ENCODE measurements at places on chromosomes 3 and 15.

DNA sequence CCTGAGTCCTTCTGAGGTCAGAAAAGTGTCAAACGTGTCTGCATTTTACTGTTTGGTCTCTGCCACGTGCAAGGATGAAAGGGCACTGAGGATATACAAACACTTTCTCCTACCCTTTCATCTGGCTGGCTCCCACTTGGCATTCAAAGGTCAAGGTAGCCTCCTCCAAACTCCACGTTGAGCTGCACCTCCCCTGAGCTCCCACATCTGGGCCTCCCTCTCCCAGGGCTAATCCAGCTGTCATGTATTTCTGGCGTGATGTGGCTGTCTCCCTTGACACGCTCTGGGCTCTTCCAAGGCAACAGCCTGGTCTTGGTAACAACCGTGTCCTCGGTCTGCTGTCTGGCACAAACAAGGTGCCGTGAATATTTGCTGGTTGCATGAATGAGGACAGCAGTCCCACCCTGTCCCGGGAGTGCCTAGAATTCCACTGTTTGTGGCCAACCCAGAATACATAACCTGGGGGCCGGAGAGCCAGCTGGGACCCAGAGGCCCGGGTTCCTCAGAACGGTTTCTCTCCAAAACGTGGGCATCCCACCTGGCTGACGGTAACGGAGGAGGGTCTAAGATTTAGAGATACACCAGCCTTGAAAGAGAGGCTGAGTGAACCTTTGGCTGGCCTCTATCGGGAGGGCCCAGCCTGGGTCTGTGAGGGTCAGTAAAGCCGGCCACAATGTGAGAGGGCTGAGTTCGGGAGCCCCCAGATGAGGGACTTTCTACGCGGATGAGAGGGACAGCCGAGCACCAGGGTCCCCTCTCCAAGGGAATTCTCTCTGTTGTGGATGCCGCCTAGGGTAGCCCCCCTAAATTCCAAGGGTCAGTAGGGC is 767 bp downstream of the GLT8D1 start:
- peak; percentile 15 for DNase-seq

- DNase-seq: no peak
Observed at GRCh38 chr3:149443545-149443912, 31.0 kb upstream of the TM4SF4 start.

GRCh38 chr3:48584836-48585235 is 10.3 kb downstream of the COL7A1 start:
- DNase-seq: no peak

GRCh38 chr3:122893754-122894668 is 99.1 kb downstream of the SLC49A4 start:
- DNase-seq: no peak

DNA sequence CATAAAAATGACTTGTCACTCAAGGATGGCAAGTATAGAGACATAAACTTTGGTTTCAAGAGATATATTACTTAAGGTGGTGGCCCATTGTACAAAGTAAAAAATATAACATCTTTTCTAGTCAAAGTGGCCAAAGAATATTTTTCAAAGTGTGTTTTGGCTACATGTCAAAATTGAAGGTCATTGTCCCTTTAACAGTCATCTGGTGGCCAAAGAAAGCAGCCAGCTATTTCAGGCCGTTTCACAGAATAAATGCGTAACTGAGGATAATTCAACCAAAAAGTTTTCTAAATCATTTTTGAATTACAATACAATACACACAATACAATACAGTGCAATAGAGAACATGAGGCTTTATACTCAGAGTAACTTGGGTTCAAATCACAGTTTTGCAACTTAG is 4.2 kb upstream of the CDIN1 start:
- DNase-seq: no peak

- DNase-seq: no peak
Observed at GRCh38 chr3:124962403-124962940, 27.9 kb upstream of the MUC13 start.

GRCh38 chr3:86175593-86176444 is 815.1 kb downstream of the VGLL3 start:
- DNase-seq: no peak

DNA sequence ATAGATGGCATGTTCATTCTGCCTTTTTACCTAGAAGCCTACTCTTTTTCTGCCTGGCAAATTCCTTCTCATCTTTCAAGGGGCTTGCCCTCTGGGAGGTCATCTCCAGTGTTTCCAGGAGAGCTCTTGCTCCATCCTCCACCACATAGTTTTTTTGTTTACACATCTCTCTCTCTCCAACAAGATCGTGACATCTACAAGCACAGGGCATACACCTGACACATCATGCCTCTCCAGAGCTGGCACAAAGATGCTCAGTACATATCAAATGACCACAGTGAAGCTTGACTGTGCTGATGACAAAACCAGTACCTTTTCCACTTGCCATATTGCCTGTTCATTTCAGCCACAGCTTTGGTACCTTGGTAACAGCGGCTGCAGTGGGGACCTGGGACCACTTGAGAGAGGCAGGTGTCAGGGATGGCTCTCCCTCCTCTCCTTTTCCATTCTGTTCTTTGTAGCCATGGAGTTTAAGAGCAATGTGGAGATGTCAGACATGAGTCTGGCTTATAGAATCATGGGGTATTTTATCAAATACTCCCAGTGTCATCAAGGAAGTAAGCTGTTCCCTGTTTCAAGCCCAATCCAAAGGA is 15.4 kb downstream of the ALPK3 start:
- DNase-seq: no peak

DNA sequence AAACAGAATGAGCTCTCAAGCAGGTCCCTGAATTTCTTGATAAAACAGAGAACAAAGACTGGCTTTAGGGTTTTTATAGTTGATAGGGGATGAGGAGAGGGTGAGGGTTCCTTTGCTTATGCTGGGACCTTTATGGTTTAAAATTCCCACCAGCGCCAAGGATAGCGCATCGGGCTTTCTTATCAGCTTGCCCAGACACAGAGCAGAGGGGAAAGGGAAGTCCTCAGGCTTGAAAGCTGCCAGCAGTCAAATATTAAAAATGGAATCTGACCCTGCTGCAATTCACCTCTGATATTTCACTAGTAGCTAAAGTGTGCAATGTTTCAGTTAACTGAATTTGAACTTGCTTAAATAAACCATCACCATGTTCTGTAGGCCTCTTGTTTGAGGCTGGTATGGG is 55.0 kb upstream of the EPHA3 start:
- no peak for DNase-seq

- no peak for DNase-seq
Observed at GRCh38 chr3:172154768-172155664, 115.6 kb downstream of the FNDC3B start.

DNA sequence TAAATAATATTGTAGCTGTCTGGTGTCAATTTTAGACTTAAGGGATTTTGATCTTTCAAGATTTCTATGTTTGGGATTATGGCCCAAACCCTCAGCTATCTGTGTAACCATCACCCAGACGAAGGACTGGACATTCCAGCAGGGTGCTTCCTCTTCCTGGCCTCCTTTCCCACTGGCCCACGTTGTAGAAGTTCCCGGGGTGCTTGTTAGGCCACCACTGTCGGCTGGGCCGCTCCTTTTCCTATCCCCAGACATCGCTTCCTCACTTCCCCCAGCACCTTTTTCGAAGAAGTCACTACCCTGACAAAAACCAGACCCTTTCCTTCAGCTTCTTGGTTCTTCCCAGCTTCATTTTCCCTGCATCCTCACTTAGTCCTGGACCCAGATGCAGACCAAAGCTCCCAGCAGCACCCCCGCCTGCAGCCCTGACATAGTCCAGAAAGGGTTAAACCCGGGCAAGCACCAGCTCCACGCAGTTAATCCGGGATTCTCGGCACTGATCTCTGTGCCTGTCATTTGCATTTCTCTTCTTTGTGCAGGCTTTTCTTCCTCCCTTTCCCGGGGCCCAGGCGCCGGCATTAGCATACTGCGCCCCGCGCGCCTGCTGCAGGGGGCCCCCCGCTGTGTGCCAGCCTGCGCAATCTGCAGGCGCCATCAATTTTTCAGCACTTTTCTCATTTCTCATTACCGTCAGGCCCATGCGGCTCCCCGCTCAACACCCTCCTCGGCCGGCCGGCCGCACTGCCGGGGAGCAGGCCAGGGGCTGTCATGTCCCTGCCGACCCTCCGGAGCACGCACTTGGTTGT is 90.6 kb downstream of the ZNF621 start:
- DNase-seq: no peak

- no peak for DNase-seq
Observed at GRCh38 chr15:39391230-39391629, 189.6 kb upstream of the THBS1 start.

- DNase-seq: no peak
Observed at GRCh38 chr3:16917256-16917935, 32.6 kb downstream of the PLCL2 start.

- no peak for DNase-seq
Observed at GRCh38 chr3:160540551-160540950, 24.8 kb downstream of the KPNA4 start.

- no peak for DNase-seq
Observed at GRCh38 chr15:59150185-59150584, 45.2 kb downstream of the CCNB2 start.

DNA sequence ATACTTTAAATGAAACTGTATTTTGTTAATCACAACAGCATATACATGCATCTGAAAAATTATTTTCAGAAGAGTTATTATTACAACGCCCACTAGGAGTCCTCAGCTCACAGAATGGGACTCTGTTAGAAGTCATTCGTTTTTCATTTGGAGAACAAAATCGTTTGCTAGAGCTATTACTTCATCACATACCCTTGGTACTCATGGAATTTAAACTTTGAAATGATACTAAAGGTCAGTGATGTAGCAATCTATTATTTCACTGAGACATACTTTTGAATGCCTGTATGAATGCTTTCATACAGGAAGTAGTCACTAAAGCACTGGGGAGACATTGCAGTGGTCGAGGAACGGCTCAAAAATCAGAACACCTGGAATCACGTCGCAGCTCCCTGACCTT is 198.1 kb downstream of the MBNL1 start:
- DNase-seq: no peak

GRCh38 chr3:138935863-138936740 is 10.8 kb downstream of the FOXL2 start:
- peak; percentile 78 for DNase-seq

- DNase-seq: no peak
Observed at GRCh38 chr3:123508178-123508577, 59.3 kb upstream of the ADCY5 start.

DNA sequence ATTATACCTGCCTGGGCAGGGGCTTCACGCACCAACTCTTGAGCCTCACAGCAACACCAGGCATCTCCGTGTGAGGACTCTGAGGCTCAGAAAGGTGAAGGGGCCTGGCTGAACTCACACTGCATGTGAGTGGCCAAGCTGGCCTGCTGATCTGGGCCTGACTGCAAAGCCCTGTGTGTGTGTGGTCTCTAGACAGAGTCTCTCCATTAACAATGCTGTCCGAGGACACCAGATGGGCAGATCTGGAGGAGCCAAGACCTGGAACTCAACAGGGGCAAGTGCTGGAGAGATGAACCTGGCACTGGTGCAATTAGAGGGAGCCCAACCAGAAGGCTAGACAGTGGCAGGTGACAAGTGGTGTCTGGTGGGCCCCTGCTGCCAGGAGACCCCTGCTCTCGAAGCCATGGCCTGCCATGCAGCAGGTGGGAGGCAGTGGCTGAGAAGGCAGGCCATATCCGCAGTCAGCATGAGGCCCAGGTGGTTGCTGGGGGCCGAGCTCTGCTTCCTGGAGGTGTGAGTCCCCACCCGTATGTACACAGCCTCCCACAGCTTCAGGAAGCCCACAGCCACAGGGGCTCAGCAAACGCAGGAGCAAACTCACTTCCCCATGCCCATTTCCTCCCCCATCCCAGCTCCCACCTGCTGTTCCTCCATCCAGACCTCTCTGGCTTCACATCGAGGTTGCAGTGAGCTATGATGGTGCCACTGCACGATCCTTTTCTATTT is 39.0 kb downstream of the CYP11A1 start:
- DNase-seq: no peak

DNA sequence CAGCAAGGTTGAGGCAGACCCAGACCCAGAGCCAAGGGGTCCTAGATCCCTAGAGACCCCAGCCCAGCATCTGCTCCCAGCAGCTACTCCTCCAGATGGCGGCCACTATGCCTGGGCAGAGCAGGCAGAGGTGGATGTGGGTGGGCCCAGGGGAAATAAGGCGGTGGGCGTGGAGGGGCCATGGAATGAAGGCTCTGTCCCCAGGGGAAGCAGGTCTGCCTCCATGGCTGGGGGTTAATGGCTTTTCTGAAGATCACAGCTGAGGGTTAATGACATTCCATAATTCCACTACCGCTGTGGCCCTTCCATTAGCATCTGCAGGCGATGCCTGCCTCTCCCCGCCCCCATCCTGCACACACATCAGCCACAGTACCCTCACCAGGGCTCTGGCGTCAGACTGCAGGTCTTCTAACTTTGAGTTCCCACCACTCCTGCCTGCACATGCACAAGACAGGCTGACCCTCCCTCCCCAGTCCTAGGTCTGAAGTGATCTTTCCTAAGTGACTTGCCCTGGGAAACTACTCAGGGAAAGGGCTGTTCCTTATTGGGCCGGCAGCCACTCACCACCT is 41.2 kb downstream of the CCDC33 start:
- DNase-seq: no peak
